GM03348 (cell line): ENCODE measurements at places on chromosomes 6 and 20.

GRCh38 chr6:80457439-80457933 is 351.0 kb downstream of the BCKDHB start:
- DNase-seq: peak; percentile 81

GRCh38 chr6:98904096-98904495 is 43.6 kb downstream of the FBXL4 start:
- no peak for DNase-seq

DNA sequence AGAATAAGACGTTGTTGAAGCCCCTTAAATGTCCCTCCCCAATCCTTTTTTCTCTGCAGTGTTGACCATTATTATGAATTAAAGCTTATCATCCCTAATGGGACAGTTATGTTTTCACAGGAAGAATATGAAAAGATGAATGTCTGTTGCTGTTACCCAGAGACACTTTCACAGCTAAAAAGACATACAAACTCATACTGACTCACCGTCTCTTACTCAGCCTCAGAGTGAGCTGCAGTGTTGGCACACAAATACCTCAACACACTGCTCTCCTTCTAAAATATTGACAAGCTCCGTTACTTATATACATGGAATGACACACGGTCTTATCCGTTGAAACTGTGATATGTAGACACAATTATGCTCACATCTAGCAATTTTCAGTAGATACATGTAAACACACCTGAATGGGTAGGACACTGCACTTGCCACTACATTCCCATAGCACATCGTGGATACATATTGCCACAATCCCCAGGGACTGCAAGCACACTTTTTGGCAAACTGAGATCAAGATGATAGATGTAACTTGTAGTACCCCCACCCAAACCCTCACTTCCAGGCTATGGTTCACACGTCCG is 9.6 kb upstream of the SAPCD1 start:
- peak; percentile 62 for DNase-seq

DNA sequence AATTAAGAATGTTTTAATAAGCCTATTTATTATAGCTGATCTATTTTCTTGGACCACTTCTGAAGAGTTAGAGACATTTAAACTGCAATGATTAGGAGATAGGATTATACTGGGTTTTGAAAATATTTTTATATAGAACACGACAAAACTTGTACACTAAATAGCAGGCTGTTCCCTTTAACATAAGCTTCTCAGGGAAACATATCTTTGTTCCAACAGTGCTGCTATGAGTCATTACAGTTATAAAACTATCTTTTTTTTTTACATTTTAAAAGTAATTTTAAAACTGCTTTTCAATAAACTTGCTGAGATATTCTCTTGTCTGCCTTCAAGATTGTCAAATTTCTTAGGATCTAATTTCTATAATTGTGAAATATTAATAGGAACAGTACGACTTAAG is 389.1 kb downstream of the ARHGAP18 start:
- peak; percentile 5 for DNase-seq

GRCh38 chr20:41415191-41415590 is 48.6 kb upstream of the EMILIN3 start:
- no peak for DNase-seq

DNA sequence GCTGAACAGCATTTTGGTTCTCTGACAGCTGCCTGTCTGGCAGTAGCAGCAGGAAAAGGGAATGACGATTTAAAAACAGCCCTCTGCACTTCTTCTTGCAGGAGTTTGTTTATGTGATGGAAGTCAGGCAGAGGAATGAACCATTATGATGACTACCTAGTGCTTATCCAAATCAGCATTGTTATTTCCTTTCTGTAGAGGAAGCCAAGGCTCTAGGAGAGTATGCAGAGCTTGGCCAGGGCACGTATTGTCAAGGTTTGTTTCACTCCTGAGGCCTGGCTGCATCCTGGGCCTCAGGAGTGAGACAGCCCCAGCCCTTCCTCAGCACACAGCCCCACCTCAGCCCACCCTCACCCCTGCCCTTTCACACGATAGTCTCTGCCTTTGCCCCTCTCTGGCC is 68.5 kb downstream of the FAM229B start:
- no peak for DNase-seq

GRCh38 chr6:42424906-42425474 is 26.7 kb downstream of the TRERF1 start:
- no peak for DNase-seq

- no peak for DNase-seq
These were observed 2.8 kb upstream of the CSNK2A1 start for GRCh38 chr20:546353-546752.

DNA sequence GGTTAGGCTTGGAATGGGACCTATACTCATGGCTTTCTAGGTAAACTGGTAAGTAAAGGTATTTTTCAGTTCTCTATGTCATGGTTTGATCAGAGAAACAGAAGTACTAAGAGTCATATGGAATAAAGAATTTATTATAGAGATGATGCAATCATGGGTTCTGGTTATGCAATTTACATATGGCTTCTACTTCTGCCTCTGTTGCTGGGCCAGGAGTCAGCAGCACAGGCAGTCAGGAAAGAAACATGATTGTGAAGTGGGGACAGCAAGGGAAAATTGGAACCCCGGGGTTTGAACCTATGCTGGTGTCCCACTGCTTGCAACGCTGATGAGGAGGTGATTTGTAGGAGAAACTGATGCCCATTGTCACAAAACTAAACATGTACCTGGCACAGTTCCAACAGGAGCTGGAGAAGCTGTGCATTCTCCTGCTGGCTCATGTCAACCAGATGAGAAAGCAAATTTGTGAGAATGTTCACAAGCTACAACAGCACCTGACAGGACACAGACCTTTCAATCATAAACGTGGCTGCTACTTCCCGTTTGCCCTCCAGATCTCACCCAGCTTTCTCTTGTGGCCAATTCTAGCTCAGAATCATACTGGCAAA is 887.1 kb downstream of the TFAP2A start:
- no peak for DNase-seq

- no peak for DNase-seq
These were observed 82.2 kb downstream of the RIN2 start for GRCh38 chr20:19840111-19840710.

- DNase-seq: no peak
These were observed 183.7 kb upstream of the JAG1 start for GRCh38 chr20:10857352-10858070.

DNA sequence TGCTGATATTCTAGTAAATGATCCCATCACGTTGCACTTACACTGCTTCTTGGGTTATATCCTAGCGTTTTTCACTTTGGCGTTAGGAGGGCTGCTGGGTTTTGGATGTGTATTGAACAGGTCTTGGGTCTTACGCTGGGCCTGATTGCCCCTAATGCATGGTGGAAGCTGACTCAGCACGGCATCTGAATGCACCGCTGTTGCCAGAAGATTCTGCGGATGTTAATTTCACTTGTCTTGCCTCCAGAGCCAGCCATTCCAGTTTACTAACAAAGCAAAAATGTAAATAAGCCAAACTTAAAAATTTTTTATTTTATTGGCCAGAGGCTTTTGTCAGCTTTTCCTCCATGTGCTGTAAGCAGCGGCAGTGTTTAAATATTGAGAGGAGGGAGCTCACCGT is 233.5 kb downstream of the TMEM242 start:
- peak; percentile 42 for DNase-seq

DNA sequence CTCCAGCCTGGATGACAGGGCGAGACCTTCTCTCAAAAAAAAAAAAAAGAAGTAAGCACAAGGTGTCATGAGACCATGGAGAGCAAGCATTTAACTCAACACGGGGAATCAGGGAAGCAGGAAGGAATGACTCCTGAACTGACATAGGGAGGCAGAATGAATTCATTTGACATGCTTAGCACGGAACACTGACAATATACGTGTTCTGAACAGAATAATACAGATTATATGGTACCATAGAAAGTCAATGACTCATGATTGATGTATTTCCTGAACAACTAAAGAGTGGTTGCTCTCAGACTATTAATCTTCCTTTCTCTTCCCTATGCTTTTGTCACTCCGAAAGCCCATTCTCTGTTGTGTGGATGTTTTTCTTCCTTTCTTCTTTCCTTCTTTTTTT is 20.7 kb upstream of the ASIP start:
- DNase-seq: peak; percentile 29

DNA sequence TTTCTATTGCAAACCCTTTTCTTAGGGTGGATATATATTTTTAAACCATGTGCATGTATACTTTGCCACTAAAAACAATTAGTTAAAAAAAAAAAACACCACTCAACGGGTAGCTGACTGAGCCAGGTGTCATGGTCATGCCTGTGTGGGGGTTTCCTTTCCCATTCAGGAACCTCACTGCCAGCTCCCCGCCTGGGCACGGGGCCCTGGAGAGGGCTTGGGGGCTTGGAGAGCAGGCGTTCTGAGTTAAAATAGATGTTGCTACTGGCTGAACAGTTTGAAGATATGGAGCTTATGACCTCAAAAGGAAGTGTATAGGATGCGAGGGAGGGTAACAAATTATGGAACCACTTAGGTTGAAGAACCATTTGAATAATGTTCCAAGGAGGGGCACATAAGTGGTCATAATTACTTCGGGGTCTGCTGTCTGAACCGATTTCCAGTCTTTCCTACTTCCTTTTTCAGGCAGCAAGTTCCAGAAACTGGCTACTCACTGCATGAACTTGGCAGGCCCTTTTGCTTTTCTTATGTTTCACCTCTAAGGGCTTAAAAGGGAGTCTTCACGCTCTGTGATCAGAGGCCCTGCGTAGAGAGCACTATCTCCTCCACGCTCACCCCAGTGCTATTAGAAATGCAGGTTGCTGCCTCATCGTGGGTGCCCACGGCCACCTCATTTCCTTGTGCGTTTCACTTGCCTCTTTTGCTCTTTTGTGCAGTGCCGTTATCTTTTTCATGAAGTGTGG is 9.9 kb downstream of the STX16 start:
- DNase-seq: no peak

- no peak for DNase-seq
These were observed 1081.7 kb downstream of the KIF16B start for GRCh38 chr20:15491575-15491974.

- peak; percentile 65 for DNase-seq
These were observed 111.9 kb downstream of the HIVEP2 start for GRCh38 chr6:142833054-142833453.

GRCh38 chr6:167811442-167812087 is 15.1 kb upstream of the AFDN start:
- no peak for DNase-seq

- no peak for DNase-seq
These were observed 22.7 kb downstream of the MCM8 start for GRCh38 chr20:5973172-5973571.

GRCh38 chr6:11634948-11635347 is 97.4 kb downstream of the TMEM170B start:
- DNase-seq: no peak

DNA sequence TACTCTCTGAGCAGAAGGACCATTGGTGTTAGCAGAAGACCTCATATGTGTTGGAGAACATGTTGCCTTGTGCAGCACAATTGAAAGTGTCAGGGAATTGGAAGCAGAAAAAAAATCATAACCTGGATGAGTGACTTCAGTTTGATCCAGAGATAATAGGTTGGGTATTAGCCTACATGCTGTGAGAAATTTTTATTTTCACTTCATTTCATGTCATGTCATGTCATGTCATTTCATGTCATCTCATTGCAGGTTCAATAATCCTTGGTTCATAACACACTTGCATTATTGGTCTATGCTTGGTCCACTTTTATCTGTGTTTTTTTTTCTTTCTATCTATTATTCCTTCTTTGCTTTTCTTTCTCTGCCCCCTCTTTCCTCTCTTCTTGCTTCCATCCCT is 34.3 kb downstream of the AKAP7 start:
- no peak for DNase-seq

- DNase-seq: peak; percentile 44
These were observed 110.6 kb downstream of the UBE3D start for GRCh38 chr6:82954937-82955577.

DNA sequence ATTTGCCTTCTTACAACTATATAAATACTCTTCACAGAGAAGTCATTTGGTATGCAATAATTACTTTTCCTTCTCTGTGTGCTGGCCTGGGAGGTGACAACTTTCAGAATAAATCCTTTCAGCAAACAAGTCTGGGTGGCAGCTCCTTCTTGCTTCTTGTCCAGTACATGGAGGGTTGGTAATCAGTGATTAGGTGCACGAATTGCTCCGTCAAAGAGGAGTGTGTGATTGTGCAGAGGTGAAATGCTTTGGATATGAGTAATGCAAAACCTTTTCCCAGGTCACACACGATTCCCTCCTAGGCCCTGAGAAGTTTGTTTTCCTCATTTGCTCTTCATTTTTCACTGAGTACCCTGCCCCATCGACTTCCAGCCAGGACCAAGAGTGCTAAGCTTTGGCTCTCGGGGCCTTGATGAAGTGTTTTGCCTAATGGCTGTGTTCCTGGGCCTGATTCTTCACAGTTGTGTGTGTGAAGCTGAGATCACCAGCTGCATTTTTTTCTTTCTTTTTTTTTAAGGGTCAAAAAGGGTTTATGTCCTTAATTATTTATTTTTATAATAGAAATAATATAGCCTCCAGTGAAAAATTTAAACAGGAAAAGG is 216.5 kb downstream of the ZMYND8 start:
- no peak for DNase-seq

- DNase-seq: peak; percentile 51
These were observed 404.5 kb downstream of the SYNE1 start for GRCh38 chr6:152232501-152233151.

DNA sequence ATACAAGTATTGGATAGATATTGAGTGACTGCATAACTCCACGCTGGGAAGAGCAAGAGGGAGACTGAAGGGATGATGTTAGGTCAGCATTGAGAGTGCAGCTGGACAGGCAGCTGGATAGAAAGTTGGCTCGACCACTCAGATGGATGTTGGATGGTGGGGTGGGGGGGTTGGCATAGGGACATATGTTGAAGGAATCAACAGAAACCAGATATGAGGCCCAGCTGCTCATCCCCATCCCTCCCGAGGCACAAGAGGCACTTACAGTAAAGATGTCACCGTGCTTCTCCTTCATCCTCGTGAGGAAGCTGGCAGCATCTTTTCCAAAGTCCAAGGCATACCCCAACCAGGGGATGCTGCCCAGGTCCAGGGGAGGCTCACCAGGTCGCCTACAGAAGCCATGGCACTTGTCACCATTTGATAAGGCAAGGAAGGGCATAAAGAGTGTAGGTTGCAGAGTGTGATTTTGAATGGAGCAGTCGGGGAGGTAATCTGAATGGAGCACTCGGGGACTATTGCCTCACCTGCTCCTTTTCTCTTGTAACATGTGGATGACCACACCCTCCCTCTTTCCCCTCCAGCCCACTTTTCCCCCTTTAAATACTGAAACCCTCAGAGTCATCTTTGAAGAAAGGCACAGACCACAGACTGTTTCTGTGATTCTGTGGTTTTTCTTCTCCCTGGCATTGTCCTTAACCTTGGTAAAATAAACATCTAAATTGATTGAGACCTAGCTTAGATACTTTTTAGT is 18.0 kb downstream of the PTGIS start:
- DNase-seq: no peak

GRCh38 chr6:136169394-136170148 is 80.5 kb downstream of the MTFR2 start:
- DNase-seq: no peak

- DNase-seq: no peak
These were observed 454.1 kb upstream of the NOX3 start for GRCh38 chr6:155909710-155910109.

- peak; percentile 92 for DNase-seq
These were observed 176.4 kb downstream of the ARID1B start for GRCh38 chr6:156953479-156954146.

- peak; percentile 66 for DNase-seq
These were observed 38.3 kb upstream of the SLC32A1 start for GRCh38 chr20:38685853-38686473.
